Karpas-422 (cell line): ENCODE measurements at places on chromosomes 4 and X.

DNA sequence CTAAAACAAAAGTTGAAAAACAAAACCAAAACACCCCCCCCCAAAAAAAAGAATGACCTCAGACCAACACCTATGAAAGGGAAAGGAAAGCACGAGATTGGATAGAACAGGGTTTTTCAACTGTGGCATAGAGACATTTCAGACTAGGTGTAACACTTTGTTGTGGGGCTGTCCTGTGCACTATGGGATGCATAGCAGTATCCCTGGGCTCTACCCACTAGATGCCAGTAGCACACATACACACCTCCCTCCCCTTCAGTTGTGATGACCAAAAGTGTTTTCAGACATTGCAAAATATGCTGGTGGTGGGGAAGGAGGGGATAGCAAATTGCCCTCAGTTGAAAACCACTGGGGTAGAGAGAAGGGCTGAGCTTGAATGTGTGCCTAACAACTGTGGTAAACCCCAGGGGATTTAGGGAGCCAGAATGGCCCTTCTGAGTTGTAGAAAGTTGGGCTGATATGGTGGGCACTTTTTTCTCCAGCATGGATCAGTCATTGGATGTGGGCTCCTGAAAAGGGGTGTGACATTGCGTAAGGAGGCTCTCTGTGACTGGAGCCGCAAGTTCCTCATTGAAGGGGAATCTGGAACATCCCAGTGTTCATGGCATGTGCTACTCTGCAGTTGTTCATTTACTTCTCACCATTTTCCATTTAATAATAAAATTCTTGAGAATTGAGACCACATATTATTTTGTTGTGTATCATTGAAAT is 8.8 kb upstream of the GEMIN8 start:
- no peaks in the 10 kb centered on the region for H3K27me3 ChIP-seq
- H3K27ac ChIP-seq: no peak overlapping the region
- peaks cover 3% of the 10 kb centered on the region for H3K4me1 ChIP-seq

DNA sequence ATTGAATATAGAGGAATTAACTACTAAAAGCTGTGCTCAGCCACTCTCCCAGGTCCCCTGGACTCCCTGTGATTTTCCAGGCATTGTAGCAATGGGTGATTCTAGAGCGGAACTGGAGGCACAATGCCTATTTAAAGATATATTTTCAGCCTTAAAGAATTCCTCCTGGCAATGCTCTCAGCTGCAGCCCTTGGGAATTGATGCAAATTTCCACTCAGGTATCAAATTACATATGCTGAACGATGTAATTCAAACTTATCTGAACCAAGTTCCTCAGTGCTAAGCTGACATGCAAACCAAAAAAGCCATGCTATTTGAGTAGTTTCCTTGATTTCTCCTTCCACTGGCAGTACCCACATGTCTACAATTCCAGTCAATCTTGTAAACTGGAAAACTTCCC is 86.3 kb upstream of the GABRA3 start:
- H3K27me3 ChIP-seq: no peaks in the 10 kb centered on the region
- no peak overlapping the region for H3K4me3 ChIP-seq
- no peak overlapping the region for H3K27ac ChIP-seq
- H3K4me1 ChIP-seq: peaks cover 7% of the 10 kb centered on the region

DNA sequence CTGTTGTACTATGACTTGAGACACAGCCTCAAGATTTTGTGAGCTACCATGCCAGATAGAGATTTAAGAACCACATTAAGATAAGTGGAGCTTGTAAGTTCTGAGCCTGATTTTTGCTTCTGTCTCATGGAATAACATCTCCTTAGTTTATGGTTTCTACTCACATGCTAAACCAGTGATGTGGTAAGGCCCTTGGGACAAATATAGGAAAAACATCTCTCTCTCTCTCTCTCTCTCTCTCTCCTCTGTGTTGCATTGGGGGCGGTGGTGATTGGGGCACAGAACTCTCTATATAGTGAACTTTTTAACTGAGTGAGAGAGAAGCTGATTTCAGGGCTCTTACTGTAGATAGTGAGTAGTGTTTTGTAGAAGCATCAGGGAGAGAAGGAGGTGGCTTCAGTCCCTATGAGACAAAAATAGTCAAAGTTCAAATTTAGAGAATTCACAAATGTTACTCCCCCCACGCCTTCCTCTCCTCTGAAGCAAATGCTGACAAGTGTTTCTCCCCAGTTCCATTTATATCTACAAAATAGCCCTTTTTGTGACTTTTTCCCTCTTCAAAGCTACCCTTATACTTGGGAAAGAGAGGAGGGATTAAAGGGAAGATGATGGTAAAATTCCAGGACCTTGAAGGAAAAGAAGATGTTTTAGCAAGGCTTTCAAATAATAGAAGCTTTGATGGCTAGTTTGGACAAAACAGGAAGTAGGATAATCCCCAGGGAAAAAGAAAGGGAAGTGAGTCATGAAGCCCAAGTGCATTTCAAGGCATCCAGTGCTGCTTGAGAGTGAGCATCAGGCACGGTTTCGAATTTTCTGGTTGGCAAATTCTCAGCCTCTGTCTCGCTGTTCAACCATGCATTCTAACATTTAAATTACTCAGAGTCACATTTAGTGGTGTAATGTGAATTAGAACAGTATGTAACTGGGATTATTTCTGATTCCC is 134.3 kb upstream of the AP1S2 start:
- H3K27me3 ChIP-seq: no peaks in the 10 kb centered on the region
- H3K4me3 ChIP-seq: peak overlapping the region; percentile 48
- peaks cover 30% of the 10 kb centered on the region for H3K4me1 ChIP-seq
- DNase-seq: peak; percentile 95

DNA sequence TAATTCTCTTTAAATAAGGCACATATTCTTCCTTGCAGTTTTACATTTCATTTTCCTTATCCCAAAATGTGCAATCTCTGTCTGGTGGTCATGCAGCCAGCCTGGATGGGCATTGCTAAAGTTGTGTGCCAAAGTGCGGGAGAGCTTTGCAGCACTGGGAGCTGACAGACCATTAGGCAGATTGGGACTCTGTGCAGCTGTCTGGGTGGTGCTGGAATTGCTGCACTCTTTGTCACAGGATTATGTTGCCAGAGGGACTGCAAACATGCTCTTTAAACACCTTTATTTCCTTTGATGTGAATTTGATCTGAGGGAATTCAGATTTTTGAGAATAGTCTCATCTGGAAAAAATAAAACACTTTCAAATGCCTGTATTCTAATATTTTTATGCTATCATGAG is 956.2 kb upstream of the DIAPH2 start:
- peaks cover 4% of the 10 kb centered on the region; the same call in 1 of the 2 replicates for H3K4me1 ChIP-seq
- no peaks in the 10 kb centered on the region for H3K36me3 ChIP-seq
- H3K27me3 ChIP-seq: no peaks in the 10 kb centered on the region
- DNase-seq: no peak

DNA sequence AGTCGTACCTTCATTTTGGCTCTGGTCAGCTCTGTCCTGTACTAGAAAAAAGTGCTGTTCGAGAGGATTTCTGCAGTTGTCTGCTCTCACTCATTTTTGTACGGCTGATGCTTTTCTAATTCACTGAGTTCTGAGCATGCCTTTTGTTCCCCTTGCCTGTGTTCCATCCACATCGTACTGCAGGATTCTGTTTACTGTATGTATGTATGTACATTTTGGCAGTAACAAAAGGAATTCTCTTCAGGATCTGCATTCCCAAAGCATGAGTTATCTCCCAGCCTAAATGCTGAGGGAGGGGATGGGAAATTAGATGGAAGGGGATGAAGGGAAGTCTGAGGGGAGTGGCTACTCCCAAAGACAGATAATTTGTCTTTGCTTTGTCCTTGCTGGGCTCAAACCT is 87.6 kb downstream of the GBA3 start:
- no peak overlapping the region for H3K4me3 ChIP-seq
- H3K4me1 ChIP-seq: no peaks in the 10 kb centered on the region
- DNase-seq: no peak
- no peaks in the 10 kb centered on the region for H3K36me3 ChIP-seq

DNA sequence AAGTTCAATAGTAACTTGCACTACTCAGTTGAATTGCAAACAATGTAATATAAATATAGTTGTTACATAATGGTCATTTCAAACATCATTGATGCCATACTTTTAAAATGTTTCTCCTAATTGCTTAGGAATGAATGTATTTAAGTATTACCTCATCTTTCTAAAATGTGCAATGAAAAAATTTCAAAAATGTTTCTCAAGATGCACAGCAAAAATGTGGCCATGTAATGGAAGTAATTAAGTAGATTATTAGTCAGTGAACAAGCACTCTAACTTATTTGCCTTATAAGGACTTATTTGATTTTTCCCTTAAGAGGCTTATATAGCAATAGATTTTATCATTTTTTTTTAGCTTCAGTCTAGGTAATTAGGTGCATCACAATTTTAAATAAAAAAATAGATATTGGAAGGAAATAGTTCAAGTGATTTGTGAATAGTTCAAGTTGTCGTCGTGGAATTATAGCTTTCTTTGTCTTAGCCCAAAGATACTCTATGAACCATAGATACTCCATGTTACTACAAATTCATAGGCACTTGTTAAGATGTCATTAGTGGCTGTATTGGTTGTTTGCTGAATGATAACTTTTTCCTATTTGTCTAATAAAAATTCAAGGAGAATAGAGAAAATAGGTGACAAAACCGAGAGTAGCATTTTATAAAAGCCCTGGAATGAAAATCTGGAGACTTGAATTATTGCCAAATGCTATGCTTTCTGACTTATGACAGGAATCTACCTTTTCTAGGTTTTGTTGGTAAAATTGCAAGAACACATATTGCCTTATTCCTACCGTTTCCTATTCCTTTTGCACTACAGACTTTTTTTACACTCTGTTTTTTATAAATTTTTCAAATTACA is 118.5 kb downstream of the TLL1 start:
- no peak overlapping the region for H3K4me3 ChIP-seq
- no peaks in the 10 kb centered on the region for H3K36me3 ChIP-seq
- H3K27ac ChIP-seq: no peak overlapping the region

- no peak overlapping the region for H3K4me3 ChIP-seq
- H3K27ac ChIP-seq: no peak overlapping the region
- H3K36me3 ChIP-seq: no peaks in the 10 kb centered on the region
- H3K4me1 ChIP-seq: no peaks in the 10 kb centered on the region
Observed at GRCh38 chr4:165972747-165973146, 99.7 kb downstream of the TLL1 start.

GRCh38 chrX:9416562-9417348 is 48.1 kb upstream of the TBL1X start:
- no peaks in the 10 kb centered on the region for H3K4me1 ChIP-seq
- no peak for DNase-seq
- no peak overlapping the region for H3K4me3 ChIP-seq

GRCh38 chrX:15497865-15498264 is 2.7 kb upstream of the BMX start:
- no peaks in the 10 kb centered on the region for H3K27me3 ChIP-seq
- peak; percentile 93 for DNase-seq
- H3K4me1 ChIP-seq: peaks cover 20% of the 10 kb centered on the region
- no peak overlapping the region for H3K27ac ChIP-seq
